ENCODE measurements at places on chromosomes 16 and 17.

DNA sequence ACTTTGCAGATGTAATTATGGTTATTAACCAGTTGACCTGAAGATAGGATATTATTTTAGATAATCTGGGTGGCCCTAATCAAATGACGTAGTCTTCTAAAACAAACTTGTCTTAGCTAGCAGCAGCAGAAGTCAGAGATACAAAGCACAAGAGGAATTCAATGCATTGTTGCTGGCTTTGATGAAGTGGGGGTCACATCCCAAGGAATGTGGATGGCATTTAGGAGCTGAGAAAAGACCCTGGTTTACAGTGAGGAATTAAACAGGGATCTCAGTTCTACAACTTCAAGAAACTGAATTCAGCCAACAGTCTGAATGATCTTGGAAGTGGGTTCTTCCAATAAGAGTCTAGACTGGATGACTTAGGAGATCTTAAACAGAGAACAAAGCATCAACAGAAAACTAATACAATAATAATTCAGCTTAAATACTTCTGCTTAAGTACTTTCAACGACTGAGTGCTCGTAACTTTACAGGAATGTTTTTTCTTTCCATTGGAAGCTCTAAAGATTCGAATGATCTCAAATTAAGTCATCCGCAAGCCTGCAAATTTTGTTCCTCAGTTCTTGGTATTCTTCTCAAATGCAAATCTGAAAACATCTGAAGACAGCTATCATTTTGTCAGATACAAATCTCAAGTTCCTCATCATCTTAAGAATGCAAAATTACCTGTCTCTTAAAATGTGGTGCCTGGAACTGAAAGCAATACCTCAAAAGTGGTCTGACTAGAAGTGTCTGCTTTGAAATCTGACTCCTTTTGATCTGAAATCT is 3.3 kb downstream of the C16orf46 start:
- H3K27ac ChIP-seq, result no peak overlapping the region
- no peaks in the 10 kb centered on the region for H3K27me3 ChIP-seq
- no peaks in the 10 kb centered on the region for H3K36me3 ChIP-seq
- H3K4me3 ChIP-seq, result no peak overlapping the region
- no peak for DNase-seq

DNA sequence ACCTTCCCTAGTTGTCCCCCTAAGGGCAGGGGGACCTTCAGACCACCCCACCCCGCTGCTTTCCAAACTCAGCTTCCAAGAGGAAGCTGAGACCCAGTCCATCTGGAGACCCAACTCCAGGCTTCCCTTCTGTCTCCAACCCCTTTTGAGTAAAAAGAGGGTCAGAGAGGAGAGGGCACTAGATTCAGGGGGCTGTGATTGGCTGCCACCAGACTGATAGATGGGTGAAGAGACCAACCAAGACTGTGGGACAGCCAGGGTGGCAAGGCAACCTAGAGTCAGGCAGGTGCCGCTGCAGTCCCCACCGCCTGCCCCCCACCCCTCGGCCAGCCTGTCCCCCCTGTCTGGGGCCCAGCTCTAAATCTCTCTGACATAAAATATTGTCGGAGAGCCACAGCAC is 92.5 kb downstream of the SDK2 start:
- DNase-seq, result no peak
- no peak overlapping the region for H3K27ac ChIP-seq
- H3K4me1 ChIP-seq, result no peaks in the 10 kb centered on the region
- no peak overlapping the region for H3K4me3 ChIP-seq
- H3K27me3 ChIP-seq, result peaks cover 3% of the 10 kb centered on the region

- no peak for DNase-seq
- no peaks in the 10 kb centered on the region for H3K4me1 ChIP-seq
- H3K27me3 ChIP-seq, result no peaks in the 10 kb centered on the region
Measured at GRCh38 chr16:68197250-68197649, 38.7 kb downstream of the ESRP2 start.

GRCh38 chr16:64196444-64196843 is 925.4 kb downstream of the CDH11 start:
- no peak overlapping the region for H3K27ac ChIP-seq
- no peaks in the 10 kb centered on the region for H3K4me1 ChIP-seq
- H3K27me3 ChIP-seq, result no peaks in the 10 kb centered on the region

- no peaks in the 10 kb centered on the region for H3K36me3 ChIP-seq
- H3K4me1 ChIP-seq, result peaks cover 16% of the 10 kb centered on the region
- H3K4me3 ChIP-seq, result no peak overlapping the region
- DNase-seq, result no peak
Measured at GRCh38 chr17:57016071-57016763, 38.3 kb downstream of the SCPEP1 start.

- no peak for DNase-seq
- H3K4me3 ChIP-seq, result no peak overlapping the region
- H3K27ac ChIP-seq, result no peak overlapping the region
- H3K36me3 ChIP-seq, result no peaks in the 10 kb centered on the region
Measured at GRCh38 chr17:67420994-67421393, 43.9 kb downstream of the PITPNC1 start.

- H3K4me3 ChIP-seq, result no peak overlapping the region
- no peaks in the 10 kb centered on the region for H3K36me3 ChIP-seq
- no peaks in the 10 kb centered on the region for H3K4me1 ChIP-seq
- H3K27ac ChIP-seq, result no peak overlapping the region
Measured at GRCh38 chr16:49468611-49469310, 95.2 kb downstream of the C16orf78 start.

GRCh38 chr17:21252796-21253645 is at the start of gene NATD1:
NATD1 (minus strand) TSS chr17:21253410; CDS start chr17:21253264, 146 bp downstream.
- H3K27me3 ChIP-seq, result no peaks in the 10 kb centered on the region
- peaks cover 23% of the 10 kb centered on the region for H3K4me1 ChIP-seq
- no peaks in the 10 kb centered on the region for H3K36me3 ChIP-seq
- DNase-seq, result peak; percentile 87
- peak within 1 kb of the TSS; percentile 57 for H3K27ac ChIP-seq

GRCh38 chr17:2421315-2422147 is 20.7 kb upstream of the MNT start:
- H3K27me3 ChIP-seq, result no peaks in the 10 kb centered on the region
- no peak for DNase-seq
- H3K27ac ChIP-seq, result no peak overlapping the region
- no peaks in the 10 kb centered on the region for H3K4me1 ChIP-seq

DNA sequence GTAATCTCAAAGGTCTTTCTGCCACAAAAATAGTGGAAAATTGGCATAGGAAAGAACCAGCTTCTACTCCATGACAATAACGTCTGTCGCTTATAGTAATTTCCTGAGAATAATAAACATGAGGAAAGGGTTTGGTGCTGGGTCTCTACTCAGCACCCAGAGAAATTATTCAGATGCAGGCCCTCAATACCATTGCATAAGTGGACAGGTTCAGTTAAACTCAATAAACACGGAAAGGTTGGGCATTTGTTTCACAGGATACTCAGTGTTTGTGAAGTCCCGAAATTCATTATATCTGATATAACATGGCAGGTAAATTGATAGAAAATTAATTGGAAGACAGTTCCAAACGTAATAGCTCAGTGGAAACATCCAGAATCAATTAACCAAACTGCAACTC is 254.0 kb downstream of the CNTNAP4 start:
- no peaks in the 10 kb centered on the region for H3K4me1 ChIP-seq
- no peaks in the 10 kb centered on the region for H3K27me3 ChIP-seq
- no peak overlapping the region for H3K4me3 ChIP-seq
- H3K27ac ChIP-seq, result no peak overlapping the region
- no peaks in the 10 kb centered on the region for H3K36me3 ChIP-seq

DNA sequence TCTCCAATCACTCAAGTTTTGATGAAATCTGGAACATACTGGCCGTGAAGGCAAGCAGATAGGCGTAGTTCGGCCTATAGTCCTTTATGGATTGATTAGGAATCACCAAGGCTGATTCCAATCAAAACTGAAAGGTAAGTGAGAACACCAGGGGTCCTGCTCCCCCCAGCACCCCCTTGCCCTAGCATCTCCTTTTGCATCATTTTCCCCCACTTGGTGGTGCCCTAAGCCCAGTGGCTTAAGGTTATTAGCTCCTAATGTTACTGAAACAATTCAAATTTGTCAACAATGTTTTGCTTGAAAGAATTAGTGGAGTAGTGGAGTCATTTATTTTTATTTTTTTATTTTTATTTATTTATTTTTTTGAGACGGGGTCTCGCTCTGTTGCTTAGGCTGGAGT is 4.9 kb downstream of the SLFN14 start:
- peaks cover 4% of the 10 kb centered on the region for H3K4me1 ChIP-seq
- H3K27me3 ChIP-seq, result no peaks in the 10 kb centered on the region
- H3K36me3 ChIP-seq, result no peaks in the 10 kb centered on the region
- H3K4me3 ChIP-seq, result no peak overlapping the region
- peak; percentile 51 for DNase-seq

DNA sequence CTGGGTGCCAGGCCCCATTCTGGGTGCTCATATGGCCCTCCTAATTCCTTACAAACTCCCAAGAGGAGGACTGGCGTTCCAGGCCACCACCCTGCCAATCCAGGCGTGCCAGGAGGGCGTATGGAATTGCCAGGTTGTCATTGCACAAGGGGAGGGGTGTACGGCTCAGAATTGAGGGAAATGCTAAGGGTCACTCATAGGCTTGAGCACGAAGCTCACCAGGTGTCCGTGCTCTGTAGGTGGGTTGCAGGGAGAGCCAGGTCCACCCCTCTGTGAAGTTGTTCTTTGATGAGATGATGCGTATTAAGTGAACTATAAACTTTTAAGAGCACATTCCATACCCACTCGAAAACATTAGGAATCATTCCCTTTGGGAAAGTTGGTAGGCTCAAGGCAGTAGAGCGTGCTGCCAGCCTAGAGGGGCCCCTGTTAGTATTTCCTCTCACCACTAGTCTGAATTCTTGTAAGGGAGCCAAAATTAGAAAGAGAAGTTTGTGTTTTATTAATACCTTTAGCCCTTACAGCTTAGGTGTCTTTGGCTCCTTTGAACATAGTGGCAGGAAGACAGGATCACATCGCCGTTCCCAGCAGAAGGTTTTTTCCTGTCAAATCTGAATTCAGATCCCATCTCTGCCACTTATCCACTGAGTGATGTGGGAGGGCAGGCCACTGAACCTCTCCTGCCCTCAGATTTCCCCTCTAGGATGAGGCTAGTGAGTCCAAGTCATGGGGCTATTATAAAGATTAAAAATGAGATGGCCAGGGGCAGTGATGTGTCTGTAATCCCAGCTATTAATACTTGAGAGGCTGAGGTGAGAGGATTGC is 38.7 kb upstream of the NFAT5 start:
- peaks cover 16% of the 10 kb centered on the region for H3K4me1 ChIP-seq
- H3K36me3 ChIP-seq, result no peaks in the 10 kb centered on the region
- DNase-seq, result no peak
- H3K4me3 ChIP-seq, result no peak overlapping the region

GRCh38 chr17:38603786-38604478 is 1.8 kb downstream of the SRCIN1 start:
- H3K36me3 ChIP-seq, result no peaks in the 10 kb centered on the region
- no peak overlapping the region for H3K27ac ChIP-seq
- no peak overlapping the region for H3K4me3 ChIP-seq
- no peaks in the 10 kb centered on the region for H3K27me3 ChIP-seq

GRCh38 chr17:76682296-76682695 is 28.5 kb downstream of the MXRA7 start:
- peaks cover 52% of the 10 kb centered on the region for H3K4me1 ChIP-seq
- H3K27me3 ChIP-seq, result no peaks in the 10 kb centered on the region
- H3K36me3 ChIP-seq, result no peaks in the 10 kb centered on the region
- DNase-seq, result no peak
- no peak overlapping the region for H3K4me3 ChIP-seq

DNA sequence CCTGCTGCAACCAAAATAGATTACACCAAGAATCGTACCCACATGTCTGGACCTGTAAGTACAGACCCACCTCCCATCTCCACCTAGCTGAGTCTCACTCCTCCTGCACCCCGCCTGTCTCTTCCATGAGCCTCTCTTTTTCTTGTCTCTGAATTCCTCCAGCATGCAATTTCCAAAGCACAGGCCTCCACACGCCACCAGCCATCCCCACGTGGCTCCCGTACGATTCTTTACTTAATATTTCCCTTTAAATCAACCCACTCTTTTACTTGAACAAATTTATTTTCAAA is 1.2 kb downstream of the RPH3AL start:
- H3K36me3 ChIP-seq, result no peaks in the 10 kb centered on the region
- no peaks in the 10 kb centered on the region for H3K27me3 ChIP-seq
- DNase-seq, result no peak
- no peak overlapping the region for H3K4me3 ChIP-seq
- H3K4me1 ChIP-seq, result no peaks in the 10 kb centered on the region
- no peak overlapping the region for H3K27ac ChIP-seq

DNA sequence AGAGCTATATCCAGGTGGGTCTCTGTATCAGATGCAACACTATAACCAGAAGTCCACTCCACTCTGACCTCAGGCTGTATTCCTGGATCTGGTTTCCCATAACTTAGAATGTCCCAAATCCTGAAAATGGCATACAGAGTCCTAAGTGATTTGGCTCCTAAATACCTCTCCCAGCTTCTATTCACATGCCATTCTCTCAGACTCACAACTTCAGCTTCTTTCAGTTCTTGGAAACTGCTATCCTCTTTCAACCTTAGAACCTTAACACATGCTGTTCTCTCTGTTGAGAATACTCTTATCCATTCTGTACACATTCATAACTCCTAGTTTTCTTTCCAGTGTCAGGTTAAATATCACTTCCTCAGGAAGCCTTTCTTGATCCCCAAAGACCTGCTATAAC is 132.0 kb downstream of the BRIP1 start:
- peaks cover 3% of the 10 kb centered on the region for H3K36me3 ChIP-seq
- no peak overlapping the region for H3K4me3 ChIP-seq
- no peak for DNase-seq
- H3K27ac ChIP-seq, result no peak overlapping the region

- H3K4me3 ChIP-seq, result no peak overlapping the region
- peaks cover 25% of the 10 kb centered on the region for H3K27me3 ChIP-seq
- DNase-seq, result no peak
- H3K27ac ChIP-seq, result no peak overlapping the region
Measured at GRCh38 chr17:72562615-72563188, 441.9 kb downstream of the SOX9 start.

DNA sequence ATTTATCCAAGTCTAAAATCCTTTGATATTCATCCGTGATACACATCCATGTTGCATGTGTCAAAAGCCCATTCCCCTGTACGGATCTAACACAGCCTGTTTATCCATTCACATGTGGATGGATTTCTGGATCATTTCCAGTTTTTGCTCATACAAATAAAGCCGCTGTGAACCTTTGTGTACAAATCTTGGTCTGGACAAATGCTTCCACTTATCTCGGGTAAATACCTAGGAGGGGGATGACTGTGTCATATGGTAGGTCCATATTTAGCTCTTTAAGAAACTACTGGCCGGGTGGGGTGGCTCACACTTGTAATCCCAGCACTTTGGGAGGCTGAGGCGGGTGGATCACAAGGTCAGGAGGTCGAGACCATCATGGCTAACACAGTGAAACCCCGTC is 6.3 kb upstream of the TBCD start:
- DNase-seq, result no peak
- H3K4me1 ChIP-seq, result no peaks in the 10 kb centered on the region
- no peak overlapping the region for H3K4me3 ChIP-seq
- H3K27ac ChIP-seq, result no peak overlapping the region

- H3K27ac ChIP-seq, result no peak overlapping the region
- no peak for DNase-seq
- H3K27me3 ChIP-seq, result peaks cover 12% of the 10 kb centered on the region
Measured at GRCh38 chr16:49459953-49460735, 86.5 kb downstream of the C16orf78 start.

GRCh38 chr16:81263470-81264220 is 25.2 kb downstream of the BCO1 start:
- H3K4me1 ChIP-seq, result no peaks in the 10 kb centered on the region
- H3K27ac ChIP-seq, result no peak overlapping the region
- DNase-seq, result no peak
- no peaks in the 10 kb centered on the region for H3K36me3 ChIP-seq
- H3K4me3 ChIP-seq, result no peak overlapping the region

All from K562 (cell line).